Central memory CD8-positive, alpha-beta T cell (primary cell): ENCODE measurements at places on chromosomes 7 and 10.

- no peak overlapping the region for H3K4me3 ChIP-seq
- no peaks in the 10 kb centered on the region for H3K36me3 ChIP-seq
- DNase-seq: no peak
- H3K27ac ChIP-seq: no peak overlapping the region
Observed at GRCh38 chr10:4050061-4050460, 265.1 kb upstream of the KLF6 start.

GRCh38 chr10:1316809-1317143 lies 260.6 kb downstream of the WDR37 start:
- DNase-seq: no peak
- no peaks in the 10 kb centered on the region for H3K36me3 ChIP-seq
- H3K4me1 ChIP-seq: no peaks in the 10 kb centered on the region

DNA sequence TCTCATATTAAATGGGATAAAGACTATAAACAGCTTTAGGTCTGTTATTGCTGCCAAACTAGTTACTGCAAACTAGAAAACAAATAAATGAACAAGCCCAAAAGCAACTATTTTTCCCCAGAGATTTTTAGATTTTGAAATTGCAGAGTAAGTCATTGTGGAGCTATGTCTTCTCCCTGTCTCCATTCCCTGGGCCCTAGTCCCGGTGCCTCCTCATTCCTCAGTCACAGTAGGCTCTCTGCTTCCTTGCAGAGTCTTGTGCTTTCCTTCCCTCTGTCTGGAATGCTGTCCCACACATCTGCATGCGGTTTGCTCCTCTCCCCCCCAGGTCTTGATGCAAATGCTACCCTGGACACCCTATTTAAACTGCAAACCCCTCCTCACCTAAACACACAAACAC lies 4.0 kb downstream of the PNLIPRP3 start:
- no peaks in the 10 kb centered on the region for H3K4me1 ChIP-seq
- no peak for DNase-seq
- H3K27ac ChIP-seq: no peak overlapping the region

GRCh38 chr7:144529269-144529926 lies 125.9 kb upstream of the NOBOX start:
- H3K36me3 ChIP-seq: no peaks in the 10 kb centered on the region
- DNase-seq: no peak
- no peak overlapping the region for H3K27ac ChIP-seq
- no peaks in the 10 kb centered on the region for H3K4me1 ChIP-seq
- no peaks in the 10 kb centered on the region for H3K27me3 ChIP-seq

GRCh38 chr7:110007320-110008063 lies 1083.4 kb upstream of the LRRN3 start:
- no peak overlapping the region for H3K4me3 ChIP-seq
- DNase-seq: no peak
- H3K27ac ChIP-seq: no peak overlapping the region
- H3K36me3 ChIP-seq: no peaks in the 10 kb centered on the region
- H3K27me3 ChIP-seq: no peaks in the 10 kb centered on the region

DNA sequence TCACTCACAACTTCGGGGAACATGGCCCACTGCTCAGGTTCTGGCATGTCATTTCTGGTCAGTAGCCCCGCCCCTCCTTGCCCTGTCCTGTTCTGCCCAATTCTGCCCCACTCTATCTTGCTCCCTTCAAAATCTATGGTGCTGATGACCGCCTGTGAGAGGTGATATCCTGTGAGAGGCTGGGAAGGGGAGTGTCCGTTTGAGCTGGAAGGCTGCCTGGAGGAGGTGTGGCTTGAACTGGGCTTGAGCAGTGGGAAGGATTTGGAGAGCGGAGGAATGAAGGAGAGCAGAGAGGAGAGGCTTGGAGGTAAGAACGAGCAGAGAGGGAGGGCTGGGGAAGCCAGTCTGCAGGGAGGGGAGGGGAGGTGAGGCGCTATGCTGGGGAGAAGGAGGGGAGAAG lies 145.3 kb downstream of the RPS24 start:
- no peak overlapping the region for H3K4me3 ChIP-seq
- no peaks in the 10 kb centered on the region for H3K4me1 ChIP-seq
- no peak for DNase-seq
- no peak overlapping the region for H3K27ac ChIP-seq
- H3K27me3 ChIP-seq: peaks cover 28% of the 10 kb centered on the region
- no peaks in the 10 kb centered on the region for H3K36me3 ChIP-seq

DNA sequence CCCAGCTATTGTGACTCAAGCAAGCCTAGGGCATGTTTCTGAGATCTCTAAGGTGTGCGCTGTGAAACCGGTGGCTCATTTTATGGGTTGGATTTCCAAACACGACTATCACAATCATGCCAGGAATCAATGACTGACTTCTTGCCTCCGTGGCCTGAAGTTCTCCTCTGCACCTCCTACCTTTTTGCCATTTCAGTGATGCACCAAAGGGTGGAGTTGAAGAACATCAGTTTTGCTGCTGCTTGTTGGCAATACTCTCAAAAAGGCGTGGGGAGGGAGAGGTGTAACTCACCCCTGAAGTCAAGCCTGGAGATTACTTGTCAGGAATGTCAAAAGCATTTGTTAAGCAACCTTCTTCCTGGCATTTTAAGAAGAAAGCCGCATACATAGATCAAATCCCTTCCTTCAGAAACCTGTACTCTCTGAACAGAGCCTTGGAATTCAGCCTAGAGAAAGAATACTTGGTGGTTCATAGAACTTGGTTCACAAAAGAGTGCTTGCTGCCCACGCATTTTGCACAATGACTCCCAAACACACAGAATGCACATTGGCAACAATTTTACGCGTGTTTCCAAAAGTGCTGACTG lies 41.0 kb downstream of the KIAA1217 start:
- no peaks in the 10 kb centered on the region for H3K27me3 ChIP-seq
- no peak for DNase-seq
- no peak overlapping the region for H3K4me3 ChIP-seq
- no peak overlapping the region for H3K27ac ChIP-seq
- no peaks in the 10 kb centered on the region for H3K4me1 ChIP-seq

DNA sequence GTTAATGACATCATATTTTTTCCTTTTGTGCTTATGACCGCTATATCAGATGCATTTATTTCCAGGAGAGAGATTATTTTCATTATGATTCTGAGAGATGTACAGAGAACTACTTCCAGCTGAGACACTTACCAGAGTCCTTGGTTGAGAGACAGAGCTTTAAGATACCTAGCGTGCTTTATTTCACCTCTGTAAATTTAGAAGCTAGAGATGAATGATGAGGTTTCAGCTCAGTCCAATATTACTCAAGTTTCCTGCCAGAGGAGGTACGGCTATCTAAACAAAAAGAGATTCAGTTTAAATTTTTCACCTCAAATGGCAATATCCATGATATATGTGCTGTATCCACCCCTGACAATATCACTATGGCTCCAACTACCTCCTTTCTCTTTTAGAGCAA lies 182.6 kb upstream of the FAM3C start:
- H3K36me3 ChIP-seq: no peaks in the 10 kb centered on the region
- H3K27ac ChIP-seq: no peak overlapping the region
- no peak for DNase-seq
- no peak overlapping the region for H3K4me3 ChIP-seq
- H3K27me3 ChIP-seq: peaks cover 58% of the 10 kb centered on the region
- H3K4me1 ChIP-seq: no peaks in the 10 kb centered on the region

- no peaks in the 10 kb centered on the region for H3K36me3 ChIP-seq
- H3K4me1 ChIP-seq: no peaks in the 10 kb centered on the region
- DNase-seq: no peak
- H3K27ac ChIP-seq: no peak overlapping the region
Observed at GRCh38 chr7:64494912-64495461, 67.9 kb downstream of the ZNF680 start.

DNA sequence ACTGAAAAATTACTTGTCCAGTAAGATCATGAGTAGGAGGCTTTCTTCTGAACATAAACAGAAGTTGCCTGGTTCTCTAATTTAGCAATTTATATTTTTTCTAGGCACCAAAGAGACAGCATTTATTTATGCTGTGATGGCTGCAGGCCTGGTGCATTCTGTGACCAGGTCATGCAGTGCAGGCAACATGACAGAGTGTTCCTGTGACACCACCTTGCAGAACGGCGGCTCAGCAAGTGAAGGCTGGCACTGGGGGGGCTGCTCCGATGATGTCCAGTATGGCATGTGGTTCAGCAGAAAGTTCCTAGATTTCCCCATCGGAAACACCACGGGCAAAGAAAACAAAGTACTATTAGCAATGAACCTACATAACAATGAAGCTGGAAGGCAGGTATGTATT lies 2.8 kb downstream of the WNT16 start:
- peaks cover 73% of the 10 kb centered on the region for H3K27me3 ChIP-seq
- H3K27ac ChIP-seq: no peak overlapping the region
- H3K4me3 ChIP-seq: no peak overlapping the region
- H3K4me1 ChIP-seq: peaks cover 21% of the 10 kb centered on the region
- no peak for DNase-seq

- H3K4me3 ChIP-seq: peak overlapping the region; percentile 59
- peaks cover 9% of the 10 kb centered on the region for H3K27me3 ChIP-seq
- DNase-seq: no peak
- peaks cover 2% of the 10 kb centered on the region for H3K36me3 ChIP-seq
- peaks cover 16% of the 10 kb centered on the region for H3K4me1 ChIP-seq
Observed at GRCh38 chr10:67612577-67613537, 83.1 kb downstream of the CTNNA3 start.

DNA sequence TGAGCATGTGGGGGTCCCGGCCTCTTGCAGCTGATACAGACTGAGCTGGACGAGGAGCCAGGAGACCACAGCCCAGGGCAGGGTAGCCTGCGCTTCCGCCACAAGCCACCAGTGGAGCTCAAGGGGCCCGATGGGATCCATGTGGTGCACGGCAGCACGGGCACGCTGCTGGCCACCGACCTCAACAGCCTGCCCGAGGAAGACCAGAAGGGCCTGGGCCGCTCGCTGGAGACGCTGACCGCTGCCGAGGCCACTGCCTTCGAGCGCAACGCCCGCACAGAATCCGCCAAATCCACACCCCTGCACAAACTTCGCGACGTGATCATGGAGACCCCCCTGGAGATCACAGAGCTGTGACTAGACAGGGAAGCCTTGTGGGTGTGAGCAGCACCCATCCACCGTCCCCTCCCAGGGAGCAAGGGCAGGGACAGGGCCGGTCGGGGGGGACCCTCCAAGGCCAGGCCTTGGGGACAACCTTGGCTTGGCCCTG lies 36.1 kb downstream of the PSAP start:
- DNase-seq: no peak
- H3K4me1 ChIP-seq: no peaks in the 10 kb centered on the region
- H3K27me3 ChIP-seq: no peaks in the 10 kb centered on the region
- peaks cover 23% of the 10 kb centered on the region for H3K36me3 ChIP-seq
- no peak overlapping the region for H3K27ac ChIP-seq
- no peak overlapping the region for H3K4me3 ChIP-seq

GRCh38 chr10:125089469-125089868 lies 70.9 kb downstream of the CTBP2 start:
- no peak for DNase-seq
- H3K4me3 ChIP-seq: no peak overlapping the region
- H3K27me3 ChIP-seq: peaks cover 43% of the 10 kb centered on the region
- no peak overlapping the region for H3K27ac ChIP-seq

GRCh38 chr7:138837627-138838026 lies 39.6 kb upstream of the ATP6V0A4 start:
- H3K4me1 ChIP-seq: peaks cover 5% of the 10 kb centered on the region
- H3K27ac ChIP-seq: no peak overlapping the region
- H3K4me3 ChIP-seq: no peak overlapping the region
- peaks cover 67% of the 10 kb centered on the region for H3K27me3 ChIP-seq
- no peaks in the 10 kb centered on the region for H3K36me3 ChIP-seq
- no peak for DNase-seq

DNA sequence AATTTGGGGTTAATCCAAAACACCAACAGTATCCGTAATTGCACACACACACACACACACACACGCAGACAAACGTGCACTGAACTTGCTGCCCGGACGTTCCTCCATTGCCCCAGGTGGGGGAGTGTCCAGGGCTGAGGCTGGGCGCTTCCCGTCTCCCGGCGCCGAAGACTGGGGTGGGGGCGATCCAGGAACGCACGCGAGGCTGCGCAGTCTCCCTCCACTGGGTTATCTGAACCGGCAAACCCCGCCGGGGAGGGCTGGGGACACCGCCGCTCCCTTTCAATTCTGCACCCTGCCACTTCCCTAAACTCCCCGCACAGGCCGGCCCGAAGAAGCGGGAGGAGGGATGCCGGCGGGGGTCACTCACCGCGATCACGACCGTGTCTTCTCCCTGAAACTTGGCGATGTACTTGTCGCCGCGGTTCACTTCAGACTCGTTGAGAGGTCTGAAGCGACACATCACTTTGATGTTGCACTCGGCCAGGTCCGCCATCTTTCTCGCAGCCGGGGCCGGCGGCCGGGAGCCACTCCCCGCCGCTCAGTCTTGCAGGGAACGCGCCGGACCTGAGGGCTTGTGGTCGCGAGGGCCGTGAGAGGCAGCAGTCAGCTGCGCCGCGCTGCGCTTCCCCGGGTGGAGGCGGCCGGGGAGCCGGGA lies 618 bp downstream of the KIF5B start:
- DNase-seq: no peak
- H3K27me3 ChIP-seq: no peaks in the 10 kb centered on the region
- peaks cover 52% of the 10 kb centered on the region for H3K4me1 ChIP-seq
- peak overlapping the region; percentile 98 for H3K4me3 ChIP-seq
- H3K27ac ChIP-seq: peak overlapping the region; percentile 97
- peaks cover 17% of the 10 kb centered on the region for H3K36me3 ChIP-seq

DNA sequence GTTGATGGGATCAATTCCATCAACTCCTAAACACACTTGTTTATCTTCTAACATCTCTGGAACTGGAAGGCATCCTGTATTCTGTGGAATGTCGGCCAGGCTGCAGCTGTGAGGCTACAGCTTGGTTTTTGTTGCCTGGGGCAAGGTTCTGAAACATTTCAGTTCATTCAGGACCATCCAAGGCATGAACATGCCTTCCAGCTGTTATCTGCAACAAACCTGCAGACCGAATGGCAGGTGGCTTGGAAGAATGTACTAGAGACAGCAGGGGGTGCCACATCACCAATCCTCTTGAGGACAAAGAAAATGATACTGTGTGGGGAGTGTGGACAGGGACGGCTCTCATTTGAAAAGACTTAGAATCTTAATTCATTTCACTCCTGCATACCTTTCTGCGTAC lies 12.4 kb downstream of the PAPOLB start:
- no peaks in the 10 kb centered on the region for H3K36me3 ChIP-seq
- no peaks in the 10 kb centered on the region for H3K4me1 ChIP-seq
- H3K4me3 ChIP-seq: no peak overlapping the region
- no peak for DNase-seq
- H3K27ac ChIP-seq: no peak overlapping the region

- no peaks in the 10 kb centered on the region for H3K27me3 ChIP-seq
- no peaks in the 10 kb centered on the region for H3K4me1 ChIP-seq
- DNase-seq: no peak
Observed at GRCh38 chr10:59063491-59063890, 113.0 kb upstream of the PHYHIPL start.
